ENCODE measurements at places on chromosomes 16 and 17.

DNA sequence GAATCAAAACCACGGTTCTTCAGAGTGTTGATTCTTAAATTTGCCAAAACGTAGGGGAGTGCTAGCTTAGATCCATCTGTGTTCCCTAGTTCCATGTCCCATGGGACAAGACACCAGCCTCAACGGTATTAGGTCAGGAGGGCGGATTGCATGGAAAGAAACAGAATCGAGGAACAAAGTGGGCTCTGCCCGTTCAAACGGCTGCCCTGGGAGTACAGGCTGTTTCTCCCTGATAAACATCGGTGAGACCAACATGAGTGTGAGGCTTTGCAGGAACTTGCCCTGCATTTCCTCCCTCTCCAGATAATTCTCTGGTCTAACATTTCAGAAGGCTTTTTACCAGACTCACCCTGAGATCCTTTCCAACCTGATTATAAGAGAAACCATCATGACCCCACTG is 82.2 kb downstream of the MRM3 start:
- no peak for DNase-seq

GRCh38 chr17:56499799-56500388 is 93.6 kb upstream of the NOG start:
- DNase-seq, result no peak

DNA sequence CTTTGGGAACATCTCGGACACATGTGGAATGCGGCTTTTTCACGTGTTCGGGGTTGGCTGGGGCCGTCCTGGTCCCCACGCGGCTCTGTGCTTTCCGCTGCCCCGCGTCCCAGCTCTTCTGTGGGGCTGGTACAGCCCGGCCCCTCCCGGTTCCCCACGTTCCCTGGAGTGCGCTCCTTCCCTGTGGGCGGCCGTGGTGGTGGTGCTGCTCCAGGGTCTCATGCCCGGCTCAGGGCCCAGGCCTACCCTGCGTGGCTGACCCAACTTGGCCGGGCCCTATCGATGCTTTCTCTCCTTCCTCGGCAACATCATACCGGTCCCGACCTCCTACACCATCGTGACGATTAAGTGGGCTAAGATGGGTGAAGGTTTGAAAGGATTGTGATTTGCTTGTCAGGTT is 3.3 kb downstream of the TELO2 start:
- no peak for DNase-seq

DNA sequence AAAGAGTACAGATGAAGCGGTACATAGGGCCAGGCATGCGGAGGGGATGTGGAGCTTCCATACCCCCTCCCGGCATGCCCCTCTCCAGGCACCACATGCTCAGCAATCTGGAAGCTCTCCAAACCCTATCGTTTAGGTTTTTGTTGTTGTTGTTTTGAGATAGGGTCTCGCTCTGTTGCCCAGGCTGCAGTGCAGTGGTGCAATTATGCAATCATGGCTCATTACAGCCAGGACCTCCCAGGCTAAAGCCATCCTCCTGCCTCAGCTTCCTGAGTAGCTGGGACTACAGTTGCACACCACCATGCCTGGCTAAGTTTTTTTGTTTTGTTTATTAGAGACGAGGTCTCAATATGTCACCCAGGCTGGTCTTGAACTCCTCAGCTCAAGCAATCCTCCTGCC is 50.8 kb downstream of the WWOX start:
- no peak for DNase-seq

DNA sequence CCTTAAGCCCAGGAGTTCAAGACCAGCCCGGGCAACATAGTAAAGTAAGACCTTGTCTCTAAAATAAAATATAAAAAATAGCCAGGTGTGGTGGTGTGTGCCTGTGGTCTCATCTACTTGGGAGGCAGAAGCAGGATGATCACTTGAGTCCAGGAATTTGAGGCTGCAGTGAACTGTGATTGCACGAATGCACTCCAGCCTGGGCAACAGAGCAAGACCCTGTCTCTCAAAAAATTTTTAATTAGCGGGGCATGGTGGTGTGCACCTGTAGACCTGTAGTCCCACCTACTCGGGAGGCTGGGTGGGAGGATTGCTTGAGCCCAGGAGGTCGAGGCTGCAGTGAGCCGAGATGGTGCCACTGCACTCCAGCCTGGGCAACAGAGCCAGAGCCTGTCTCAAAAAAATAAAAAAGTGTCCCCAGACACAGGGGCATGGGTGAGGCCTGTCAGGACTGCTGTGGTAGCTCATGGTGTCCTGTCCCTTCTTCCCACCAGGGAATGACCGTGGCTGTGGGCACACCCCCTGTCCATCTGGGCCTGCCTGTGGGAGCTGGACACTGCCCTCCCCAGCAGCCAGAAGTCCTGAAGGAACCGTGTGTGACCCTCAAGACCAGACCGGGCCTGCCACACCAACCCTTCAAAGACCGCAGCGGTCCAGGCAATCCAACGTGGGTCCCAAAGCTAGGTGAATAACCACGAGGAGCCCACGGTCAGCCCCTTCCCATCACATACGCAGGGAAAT is 30.8 kb upstream of the GAA start:
- DNase-seq, result no peak

- DNase-seq, result no peak
Measured at GRCh38 chr17:79622776-79623175, 11.9 kb upstream of the RBFOX3 start.

DNA sequence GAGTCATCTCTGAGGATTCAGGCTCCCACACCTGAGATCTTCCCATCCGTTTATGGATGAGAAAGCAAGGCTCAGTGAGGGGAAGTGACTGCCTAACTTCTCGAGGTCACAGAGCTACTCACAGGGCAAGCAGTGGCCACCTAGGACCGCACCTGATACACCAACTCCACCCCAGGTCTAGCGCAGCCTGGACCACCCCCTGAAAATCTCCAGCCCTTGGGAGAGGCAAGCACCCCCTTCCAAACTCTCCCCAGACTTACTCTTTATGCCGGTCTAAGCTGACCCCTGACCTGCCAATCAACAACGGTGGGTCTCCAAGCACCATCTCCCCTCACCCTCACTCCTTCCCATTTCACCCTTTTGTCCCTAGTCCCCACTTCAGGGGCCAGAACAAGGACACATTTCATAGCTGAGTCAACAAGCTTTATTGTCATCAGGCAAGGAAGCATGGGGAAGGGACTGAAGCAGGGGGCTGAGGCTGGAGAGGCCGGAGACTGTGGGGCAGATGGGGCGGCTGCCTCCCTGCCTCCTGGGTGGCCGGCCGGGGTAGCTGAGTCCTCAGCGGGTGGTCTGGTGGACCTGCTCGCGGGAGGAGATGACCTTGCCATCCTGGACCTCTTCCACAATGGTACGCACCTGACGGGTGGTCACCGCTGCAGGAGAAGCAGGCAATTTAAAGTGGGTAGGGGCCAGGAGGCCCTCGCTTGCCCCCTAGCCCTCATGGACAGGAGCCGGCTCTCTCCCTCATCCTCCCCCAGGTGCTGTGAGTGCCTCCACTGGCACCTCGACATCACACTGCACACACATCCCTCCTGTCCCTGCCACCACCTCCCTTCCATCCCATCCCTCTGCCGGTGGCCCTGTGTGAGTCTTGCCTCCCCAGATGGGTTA is 5.1 kb downstream of the KRT17 start:
- DNase-seq, result no peak

DNA sequence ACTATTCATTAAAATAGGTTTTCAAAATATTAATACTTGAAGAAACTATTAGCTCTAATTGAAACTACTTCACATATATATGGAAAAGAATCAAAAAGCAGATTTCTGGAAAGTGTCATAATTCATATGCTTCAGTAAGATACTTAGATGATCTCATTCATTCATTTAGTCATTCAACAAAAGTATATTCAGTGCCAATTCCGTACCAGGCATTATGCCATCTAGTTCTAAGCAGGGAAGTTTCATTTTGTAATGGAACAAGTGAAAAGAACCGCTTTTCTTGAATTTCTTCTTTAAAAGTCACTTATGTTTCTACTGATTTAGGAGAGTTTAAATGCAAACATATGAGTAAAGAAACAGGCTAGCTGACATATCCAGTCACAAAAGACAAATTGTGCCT is 118.3 kb upstream of the FAM20A start:
- DNase-seq, result no peak

DNA sequence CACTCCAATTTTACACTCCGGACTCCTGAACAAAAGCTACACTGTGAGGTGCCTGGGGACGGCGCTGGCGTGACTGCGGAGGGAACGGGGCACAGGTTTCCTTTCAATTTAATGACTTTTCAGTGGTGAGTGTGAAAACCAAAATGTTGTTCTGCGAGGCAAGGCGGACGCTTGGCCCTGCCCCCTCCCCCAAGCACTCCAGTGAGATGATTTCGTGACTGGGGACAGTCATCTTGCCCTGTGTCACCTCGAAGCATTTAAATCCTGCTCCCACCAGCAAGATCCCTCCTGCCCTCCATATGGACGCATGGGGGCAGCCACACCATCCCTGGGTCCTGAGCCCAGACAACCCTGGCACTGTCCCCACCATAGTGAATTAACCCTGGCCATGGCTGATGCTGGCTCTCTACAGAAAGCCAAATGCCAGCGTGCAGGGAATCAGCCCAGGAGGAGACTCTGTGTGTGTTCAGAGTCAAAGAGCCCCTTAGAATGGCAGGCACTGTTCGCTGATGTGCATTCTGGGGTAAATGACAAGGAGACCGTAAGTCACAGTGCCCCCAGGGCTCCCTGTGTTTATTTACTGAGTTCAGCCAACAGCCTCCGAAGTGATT is 41.0 kb downstream of the C16orf95 start:
- DNase-seq, result no peak

GRCh38 chr17:29127840-29128239 is 52.4 kb downstream of the MYO18A start:
- no peak for DNase-seq

GRCh38 chr17:82736511-82737185 is 1.2 kb downstream of the FN3K start:
- DNase-seq, result no peak

DNA sequence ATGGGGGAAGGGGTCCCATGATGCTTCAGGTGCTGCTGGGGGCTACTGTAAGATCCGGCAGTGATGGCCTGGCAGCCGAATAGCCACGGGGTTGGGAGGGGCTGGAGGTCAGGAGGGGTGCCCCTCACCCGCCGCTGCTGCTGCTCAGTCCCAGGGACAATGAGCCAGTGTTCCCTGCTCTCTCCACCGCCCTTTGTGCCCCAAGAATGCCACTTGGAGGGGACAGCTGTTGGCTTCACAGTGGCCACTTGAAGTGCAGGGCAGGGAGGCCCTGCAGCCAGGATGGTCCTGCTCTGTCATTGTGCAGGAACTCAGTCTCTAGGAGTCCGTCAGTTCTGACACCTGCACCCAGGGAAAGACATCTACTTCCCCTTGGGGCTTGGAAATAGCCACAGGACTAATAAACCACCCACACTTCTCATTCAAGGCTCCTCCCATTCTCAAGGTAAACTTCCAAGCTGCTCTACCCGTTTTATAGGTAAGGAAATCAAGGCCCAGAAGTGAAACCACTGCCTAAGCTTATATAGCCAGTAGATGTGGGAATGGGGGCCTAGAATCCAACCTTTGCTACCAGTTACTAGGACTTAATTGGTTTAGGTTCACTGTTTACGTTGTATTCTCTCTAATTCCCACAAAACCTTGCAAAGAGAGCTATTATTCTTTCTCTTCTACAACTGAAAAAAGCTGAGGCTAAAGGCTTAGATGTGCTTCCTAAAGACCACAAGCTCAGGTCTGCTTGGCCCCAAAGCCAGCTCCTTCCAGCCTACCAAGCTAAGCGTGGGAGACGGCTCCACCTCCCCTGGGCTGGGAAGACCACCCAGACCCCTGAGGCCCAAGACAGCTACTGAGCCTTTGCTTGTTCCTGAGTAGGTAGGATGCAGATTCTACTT is 6.2 kb upstream of the CPSF4L start:
- DNase-seq, result no peak

DNA sequence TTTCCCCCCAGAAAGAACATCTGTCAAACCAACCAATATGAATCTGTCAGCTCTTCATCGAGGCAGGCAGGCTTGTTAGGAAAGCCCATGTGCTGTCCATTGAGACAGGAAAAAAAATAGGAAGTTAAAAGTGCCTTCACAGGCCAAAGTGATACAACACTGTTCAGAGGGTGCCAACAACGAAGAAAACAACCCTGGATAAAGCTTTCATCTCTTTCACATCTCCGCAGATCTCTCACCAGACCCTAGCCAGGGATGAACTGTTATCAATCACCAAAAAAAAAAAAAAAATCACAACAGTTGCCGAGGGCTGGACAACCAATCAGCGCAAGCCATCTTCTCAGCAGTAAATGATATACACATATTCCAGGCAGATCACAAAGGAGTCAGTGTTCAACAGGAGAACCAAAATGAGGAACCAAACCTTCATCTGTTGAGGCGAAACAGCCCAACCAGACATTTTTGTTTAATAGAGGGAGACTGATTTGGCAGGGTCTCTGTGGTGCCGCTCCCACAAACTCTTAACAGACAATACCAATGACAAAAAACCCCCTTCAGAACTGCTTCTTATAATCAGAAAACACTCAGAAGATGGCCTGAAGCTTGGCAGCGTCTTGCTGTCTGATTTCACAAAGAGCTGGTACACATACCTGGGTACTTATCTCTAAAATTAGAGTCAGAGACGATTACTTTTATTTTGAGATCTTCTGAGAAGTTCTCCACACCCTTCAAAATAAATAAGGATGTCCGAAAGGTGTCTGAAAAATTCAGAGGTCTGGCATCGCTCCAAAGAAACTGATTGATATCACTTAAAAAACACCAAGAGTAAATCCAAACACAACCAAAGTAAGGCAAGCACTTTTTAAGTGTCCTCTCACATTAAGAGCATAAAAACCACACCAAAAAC is 1.8 kb downstream of the MAP3K14 start:
- DNase-seq, result no peak

DNA sequence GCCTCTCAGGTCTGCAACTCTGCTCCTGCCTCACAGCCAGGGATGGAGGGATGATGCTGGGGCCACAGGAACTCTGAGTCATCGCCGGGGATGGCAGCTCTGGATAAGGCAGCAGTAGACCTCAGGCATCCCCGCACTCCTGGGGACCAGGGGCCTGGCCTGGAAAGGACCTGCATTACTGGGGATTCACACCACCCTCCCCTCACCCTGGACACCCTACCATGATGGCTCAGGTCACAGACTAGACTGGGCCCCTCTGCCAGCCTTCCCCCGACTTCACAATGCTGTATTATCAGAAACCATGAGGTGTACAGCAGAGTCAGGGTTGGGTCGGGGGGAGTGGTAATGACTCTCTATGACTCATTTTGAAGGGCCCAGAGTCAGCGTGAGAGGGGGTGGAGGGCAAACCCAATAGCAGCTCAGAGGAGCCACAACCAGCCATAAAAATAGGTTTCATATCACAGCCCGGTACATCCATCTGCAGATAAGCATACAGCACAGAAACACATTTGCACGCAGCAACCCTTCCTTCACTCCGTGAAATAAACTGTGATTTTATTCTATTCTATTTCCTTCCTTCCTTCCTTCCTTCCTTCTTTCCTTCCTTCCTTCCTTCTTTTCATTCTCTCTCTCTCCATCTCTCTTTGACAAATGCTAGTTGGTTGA is 28.8 kb downstream of the DYNLRB2 start:
- DNase-seq, result peak; percentile 23

DNA sequence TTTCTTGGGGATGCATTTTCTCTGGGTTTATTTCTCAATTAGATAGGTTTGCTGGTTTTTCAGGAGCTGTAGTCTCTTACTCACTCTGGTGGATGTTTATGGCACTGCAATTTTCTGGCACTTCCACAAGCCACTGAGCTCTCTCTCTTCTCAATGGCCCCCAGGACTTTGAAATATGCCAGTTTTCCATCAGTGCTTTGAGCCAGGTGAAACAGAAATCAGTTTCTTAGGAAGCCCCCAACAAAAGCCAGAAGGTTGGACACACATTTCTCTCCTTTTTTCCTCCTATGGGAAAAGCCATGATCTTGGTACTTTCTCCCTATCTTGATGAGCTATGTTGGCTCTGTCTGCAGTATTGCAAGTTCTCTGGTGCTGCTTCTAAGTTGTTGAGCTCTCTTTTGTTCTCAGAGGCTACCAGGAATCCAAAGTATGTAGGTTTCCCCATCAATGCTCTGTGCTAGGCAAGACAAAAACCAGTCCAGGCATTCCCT is 90.7 kb upstream of the SMIM36 start:
- DNase-seq, result no peak

All from stimulated activated CD8-positive, alpha-beta memory T cell treated with anti-CD3 and anti-CD28 coated beads, Interleukin-2, amount 100 ng/mL, for 1 hour (primary cell).